ENCODE measurements at places on chromosomes 11 and 22.

GRCh38 chr22:49660794-49661781 lies 166.6 kb downstream of the BRD1 start:
- DNase-seq = no peak

GRCh38 chr11:43921561-43922294 lies 20.7 kb upstream of the C11orf96 start:
- no peak for DNase-seq

GRCh38 chr11:134155946-134156865 lies 67.6 kb downstream of the NCAPD3 start:
- no peak for DNase-seq

- DNase-seq = no peak
These were observed 65.2 kb downstream of the FBXO7 start for GRCh38 chr22:32539631-32540421.

GRCh38 chr11:520428-521176 lies 13.6 kb upstream of the RNH1 start:
- no peak for DNase-seq

- no peak for DNase-seq
These were observed 999 bp downstream of the TSKU start for GRCh38 chr11:76783896-76784813.

GRCh38 chr11:282171-282570 lies 4.0 kb downstream of the NLRP6 start:
- DNase-seq = no peak

- DNase-seq = no peak
These were observed 5.2 kb upstream of the PTGDR2 start for GRCh38 chr11:60860943-60861342.

DNA sequence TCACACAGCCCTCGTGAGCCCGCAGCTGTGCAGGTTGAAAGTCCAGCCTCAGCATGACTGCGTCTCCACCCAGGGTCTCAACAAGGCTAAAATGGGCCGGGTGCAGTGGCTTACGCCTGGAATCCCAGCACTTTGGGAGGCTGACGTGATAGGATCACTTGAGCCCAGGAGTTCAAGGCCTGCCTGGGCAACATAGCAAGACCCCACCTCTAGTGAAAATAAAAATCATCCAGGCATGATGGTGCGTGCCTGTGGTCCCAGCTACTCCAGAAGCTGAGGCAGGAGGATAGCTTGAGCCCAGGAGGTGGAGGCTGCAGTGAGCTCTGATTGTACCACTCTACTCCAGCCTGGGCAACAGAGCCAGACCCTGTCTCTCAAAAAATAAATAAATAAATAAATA lies 100.8 kb upstream of the PRR5 start:
- DNase-seq = no peak

- no peak for DNase-seq
These were observed 56.4 kb downstream of the IGLL1 start for GRCh38 chr22:23523713-23524112.

- DNase-seq = no peak
These were observed 30.4 kb upstream of the CKAP5 start for GRCh38 chr11:46876471-46876870.

GRCh38 chr11:77568916-77569675 lies 20.7 kb upstream of the AQP11 start:
- DNase-seq = no peak

DNA sequence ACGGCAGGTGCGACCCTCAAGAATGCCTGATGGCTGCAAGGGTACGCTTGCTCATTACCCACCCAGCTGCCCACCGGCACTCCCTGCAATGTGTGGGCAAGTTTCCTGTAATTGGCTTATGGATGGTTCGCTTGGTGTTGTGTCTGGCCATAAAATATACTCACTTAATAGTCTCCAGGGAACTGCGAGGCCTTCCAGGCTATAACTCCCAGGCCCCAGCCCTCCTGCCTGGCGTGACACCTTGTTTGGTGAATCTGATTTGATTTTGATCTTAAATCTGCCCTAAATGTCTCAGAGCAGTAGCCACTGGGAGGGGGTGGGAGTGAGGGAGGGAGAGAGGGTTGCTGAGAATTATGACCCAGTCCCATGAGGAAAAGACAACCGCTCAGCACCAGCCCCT lies 572.2 kb downstream of the BUD13 start:
- no peak for DNase-seq

DNA sequence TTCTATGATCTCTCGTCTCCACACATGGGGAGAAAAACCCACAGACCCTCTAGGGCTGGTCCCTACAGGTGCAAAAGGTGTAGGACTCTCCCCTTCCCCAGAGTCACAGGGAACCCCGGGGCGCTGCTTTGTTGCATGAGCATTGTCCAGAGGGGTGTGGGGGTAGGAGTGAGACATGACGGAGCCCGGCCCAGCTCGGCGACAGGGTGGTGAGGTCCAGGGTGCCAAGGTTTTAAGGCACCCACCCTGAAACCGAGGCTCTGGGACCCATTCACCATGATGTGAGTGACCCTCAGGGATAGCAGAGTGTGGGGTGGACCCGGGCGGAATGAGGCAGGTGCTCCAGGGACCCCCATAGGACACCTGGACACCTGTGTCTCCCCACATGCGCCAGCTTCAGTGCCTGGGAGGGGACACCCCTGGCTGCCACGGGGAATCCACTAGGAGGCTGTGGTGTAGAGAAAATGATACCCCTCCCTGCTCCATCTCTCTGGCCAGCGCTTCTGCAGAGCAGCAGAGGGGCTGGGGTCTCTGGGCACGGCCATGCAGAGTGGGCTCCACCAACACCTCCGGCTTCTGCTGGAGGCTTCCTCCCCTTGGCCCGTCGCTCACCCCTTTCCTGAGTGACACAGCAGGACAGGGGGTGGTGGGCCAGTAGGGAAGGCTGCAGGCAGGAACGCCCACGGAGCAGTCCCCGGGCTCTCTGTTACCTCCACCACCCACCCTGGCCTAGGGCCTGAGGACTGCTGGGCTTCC lies 15.2 kb downstream of the KRTAP5-5 start:
- no peak for DNase-seq

GRCh38 chr22:28095316-28096095 lies 176.4 kb upstream of the PITPNB start:
- no peak for DNase-seq

- no peak for DNase-seq
These were observed 13.8 kb downstream of the SEC14L3 start for GRCh38 chr22:30457981-30458380.

DNA sequence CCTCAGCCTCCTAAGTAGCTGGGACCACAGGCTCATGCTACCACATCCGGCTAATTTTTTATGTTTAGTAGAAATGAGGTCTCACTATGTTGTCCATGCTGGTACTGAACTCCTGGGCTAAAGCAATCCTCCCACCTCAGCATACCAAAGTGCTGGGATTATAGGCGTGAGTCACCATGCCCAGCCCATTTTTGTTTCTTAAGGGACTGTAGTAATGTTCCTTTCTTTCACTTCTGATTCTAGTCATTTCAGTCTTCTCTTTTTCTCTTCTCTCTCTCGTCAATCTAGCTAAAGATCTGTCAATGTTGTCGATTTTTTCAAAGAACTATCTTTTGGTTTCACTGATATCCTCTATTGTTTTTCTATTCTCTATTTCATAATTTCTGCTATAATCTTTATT lies 111.0 kb upstream of the APOA1 start:
- no peak for DNase-seq

GRCh38 chr11:11318461-11318860 lies 34.6 kb downstream of the CSNK2A3 start:
- no peak for DNase-seq

- DNase-seq = no peak
These were observed 90.9 kb downstream of the CTTN start for GRCh38 chr11:70489276-70489675.

GRCh38 chr11:64713016-64713707 lies 9.8 kb downstream of the NRXN2 start:
- DNase-seq = no peak

DNA sequence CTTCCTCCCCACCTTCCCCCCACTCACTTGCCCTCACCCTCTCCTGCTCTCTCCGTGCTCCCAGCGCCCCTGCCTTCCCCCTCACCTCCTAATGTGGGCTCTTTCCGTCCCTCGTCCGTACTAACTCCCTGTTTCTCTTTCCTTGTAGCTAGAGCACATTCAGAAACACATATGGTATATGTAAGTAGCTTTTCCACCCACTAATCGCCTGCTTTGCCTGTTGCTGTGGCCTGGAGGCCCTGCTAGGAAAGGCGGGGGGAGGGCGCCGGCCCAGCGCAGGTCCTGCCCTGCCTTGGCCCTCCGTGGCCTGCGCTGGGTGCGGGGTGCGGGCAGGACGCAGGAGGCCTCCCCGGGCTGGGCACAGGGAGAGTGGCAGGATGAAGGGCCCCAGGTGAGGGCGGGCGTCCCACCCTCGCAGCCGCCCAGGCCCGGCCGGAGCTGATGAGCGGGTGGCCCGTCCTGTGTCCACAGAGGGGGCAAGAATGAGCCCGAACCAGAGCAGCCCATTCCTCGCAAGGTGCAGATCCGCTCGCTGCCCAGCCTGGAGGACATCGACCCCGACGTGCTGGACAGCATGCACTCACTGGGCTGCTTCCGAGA lies 41.7 kb downstream of the MOB2 start:
- DNase-seq = no peak

GRCh38 chr11:36509201-36509639 lies 852 bp downstream of the TRAF6 start:
- no peak for DNase-seq

- no peak for DNase-seq
These were observed 2.8 kb downstream of the ATP5MGL start for GRCh38 chr22:42637555-42637954.

DNA sequence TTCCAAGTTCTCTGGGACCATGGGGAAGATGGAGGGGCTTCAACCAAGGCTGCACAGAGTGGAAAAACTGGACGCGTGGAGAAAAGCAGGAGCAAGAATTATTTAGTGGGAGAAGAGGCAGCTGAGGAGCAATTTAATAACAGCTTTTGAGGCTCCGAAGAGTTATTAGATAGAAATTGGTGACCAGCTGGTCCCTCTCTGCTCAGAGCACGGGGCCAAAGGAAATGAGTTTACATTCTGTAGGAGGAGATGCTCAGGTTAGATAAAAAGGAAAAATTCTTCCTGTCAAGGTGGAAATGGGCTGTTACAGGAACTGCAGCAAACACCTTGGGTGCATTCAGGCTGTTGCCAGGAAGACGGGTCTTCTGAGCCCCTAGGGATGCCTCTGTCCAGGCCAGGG lies 47.0 kb upstream of the GALNT18 start:
- DNase-seq = no peak

DNA sequence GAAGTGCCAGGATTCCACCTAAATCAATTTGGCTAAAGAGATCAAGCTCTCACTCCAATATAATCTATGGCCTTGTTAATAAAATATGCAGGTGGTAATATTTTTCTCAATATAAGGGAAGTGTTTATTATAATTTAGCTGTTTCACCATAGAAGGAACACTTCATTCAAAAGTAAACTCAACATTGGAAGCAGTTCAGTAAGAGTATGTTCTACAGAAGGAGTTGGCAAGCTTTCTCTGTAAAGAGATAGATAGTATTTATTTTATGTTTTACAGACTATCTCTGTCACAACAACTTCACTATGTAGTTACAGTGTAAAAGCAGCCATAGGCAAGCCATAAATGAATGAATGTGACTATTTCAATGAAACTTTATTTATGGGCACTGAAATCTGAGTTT lies 313.6 kb upstream of the ANO3 start:
- no peak for DNase-seq

DNA sequence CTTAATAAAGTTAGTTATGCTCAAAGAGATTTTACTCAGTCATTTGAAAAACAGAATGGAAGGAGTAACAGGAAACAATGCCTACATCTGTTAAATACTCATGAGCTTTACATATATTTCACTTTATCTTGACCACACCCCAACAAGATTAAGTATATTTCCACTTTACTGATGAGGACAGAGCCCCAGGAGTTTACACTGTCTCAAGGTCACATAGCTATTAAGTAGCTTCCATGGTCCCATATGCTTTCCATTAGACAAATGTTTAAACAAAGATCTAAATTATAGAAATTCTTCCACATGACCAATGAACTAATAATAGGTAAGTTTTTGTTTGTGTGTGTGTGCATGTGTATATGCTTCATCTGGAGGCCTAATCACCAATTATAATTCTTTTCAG lies 30.2 kb downstream of the MRTFA start:
- DNase-seq = no peak

- no peak for DNase-seq
These were observed 79.3 kb downstream of the MICAL2 start for GRCh38 chr11:12189543-12190235.

GRCh38 chr22:44402196-44403111 lies 89.7 kb upstream of the SHISAL1 start:
- no peak for DNase-seq

DNA sequence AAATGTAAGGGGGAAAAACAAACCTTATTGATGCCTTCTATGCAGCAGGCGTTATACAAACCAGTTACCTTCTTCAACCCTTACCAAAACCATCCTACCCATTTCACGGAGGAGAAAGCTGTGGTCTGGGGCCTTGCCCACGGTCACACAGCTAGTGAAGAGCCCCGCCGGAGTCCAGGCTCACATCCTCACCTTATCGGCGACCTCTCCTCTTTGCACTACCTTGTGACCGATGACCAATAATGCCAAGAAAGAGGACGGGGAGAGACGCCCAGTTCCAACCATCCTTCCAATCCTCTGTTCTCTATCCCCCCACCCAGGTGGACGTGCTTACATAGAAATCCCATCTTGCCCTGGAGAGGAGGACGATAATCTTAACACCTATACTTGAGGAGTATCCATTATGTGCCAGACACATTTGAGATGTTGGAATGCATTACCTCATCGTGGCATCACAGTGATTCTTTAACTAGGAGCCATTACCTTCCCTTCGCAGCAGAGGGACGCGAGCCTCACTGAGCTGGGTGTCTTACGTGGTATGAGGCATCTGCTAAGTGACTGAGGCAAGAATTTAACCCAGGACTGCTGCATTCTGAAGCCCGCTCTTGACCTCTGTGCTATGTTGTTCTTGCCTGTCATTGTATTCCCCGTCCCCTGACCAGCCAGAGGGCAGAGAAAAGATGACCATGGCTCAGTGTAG lies 253.7 kb upstream of the B3GAT1 start:
- DNase-seq = no peak

- DNase-seq = no peak
These were observed 88.1 kb downstream of the GALNT18 start for GRCh38 chr11:11533751-11534150.

DNA sequence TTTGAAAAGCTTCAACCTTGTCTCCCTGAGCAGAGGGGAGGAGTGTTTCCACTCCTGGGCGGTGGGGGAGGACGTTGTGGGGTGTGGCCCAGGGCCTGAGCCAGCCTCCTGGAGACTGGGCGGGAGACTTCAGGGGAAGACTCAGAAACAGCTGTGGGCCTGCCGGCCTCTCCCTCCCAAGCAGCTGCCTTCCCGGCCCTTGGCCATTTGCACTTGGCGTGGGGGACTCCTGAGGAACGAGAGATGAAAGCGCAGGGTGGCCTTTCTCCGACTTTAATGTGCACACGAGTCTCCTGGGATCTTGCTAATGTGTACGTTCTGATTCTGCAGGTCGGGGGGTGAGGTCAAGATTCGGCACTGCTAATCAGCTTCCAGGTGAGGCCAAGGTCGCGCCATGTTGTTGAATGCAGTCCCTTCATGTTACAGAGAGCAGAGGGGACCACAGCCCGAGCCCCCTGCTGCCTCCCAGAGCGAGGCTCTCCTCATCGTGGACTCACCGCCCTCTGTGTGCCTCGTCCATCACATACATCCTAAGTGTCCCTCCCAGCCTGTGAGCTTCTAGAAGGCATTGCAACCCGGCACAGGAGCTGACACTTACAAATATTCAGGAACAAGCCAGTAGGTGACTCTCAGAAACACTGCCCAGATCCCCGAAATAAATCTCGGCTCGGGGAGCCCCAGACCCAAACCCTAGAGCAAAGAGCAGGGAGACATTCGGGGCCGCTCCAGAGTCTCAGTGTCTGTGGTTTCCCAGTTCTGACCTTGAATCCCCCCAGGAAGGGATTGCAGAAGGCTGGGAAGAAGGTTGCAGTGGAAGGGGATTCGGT lies 7.7 kb downstream of the LIF start:
- no peak for DNase-seq

Data from stimulated activated CD8-positive, alpha-beta memory T cell treated with anti-CD3 and anti-CD28 coated beads, Interleukin-15, amount 100 ng/mL, for 48 hours (primary cell).